ENCODE measurements at places on chromosomes 7 and 10.

DNA sequence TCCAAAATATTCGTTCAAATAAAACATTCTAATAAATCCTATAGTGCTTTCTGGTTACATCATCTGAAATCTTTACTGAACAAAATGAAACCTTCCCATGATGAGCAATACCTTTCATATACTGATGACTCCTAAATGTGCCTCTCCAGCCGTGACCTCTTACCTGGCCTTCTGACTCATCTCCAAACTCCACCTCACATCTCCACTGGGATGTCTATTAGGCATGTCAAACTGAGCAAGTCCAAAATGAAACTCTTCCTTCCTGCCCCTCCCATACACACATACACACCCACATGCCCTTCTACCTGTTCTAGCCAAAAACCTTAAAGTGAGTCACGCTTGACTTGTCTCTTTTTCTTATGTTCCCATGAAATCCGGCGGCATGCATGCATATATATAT, 22.9 kb downstream of the GSAP start:
- DNase-seq, result no peak

DNA sequence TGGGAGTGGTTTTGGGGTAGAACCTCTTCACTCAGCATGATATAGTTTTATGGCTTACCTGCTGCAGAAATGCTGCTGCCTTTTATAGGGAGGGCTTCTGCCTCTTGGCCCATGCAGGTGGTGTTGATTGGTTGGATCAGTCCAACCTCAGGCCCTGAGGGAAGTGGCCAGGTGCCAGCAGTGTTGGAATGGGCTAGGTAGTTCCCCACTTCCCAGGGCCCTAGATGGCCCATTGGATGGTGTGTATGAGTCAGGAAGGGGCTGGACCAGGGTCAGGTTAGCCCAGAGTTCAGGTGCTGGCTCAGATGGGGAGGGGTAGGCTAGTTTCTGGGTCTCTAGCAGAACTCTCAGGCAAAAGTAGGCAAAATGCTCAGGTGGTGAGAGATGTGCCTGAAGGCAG, 455.5 kb downstream of the CCSER2 start:
- DNase-seq, result no peak

GRCh38 chr7:3150027-3150426, 106.4 kb upstream of the CARD11 start:
- no peak for DNase-seq

- no peak for DNase-seq
Observed at GRCh38 chr7:92295391-92295790, 49.6 kb downstream of the ANKIB1 start.

GRCh38 chr7:33511778-33512177, 382.4 kb downstream of the BBS9 start:
- no peak for DNase-seq

- no peak for DNase-seq
Observed at GRCh38 chr7:36794689-36795088, 70.4 kb upstream of the AOAH start.

GRCh38 chr10:126433351-126433750, 45.1 kb upstream of the ADAM12 start:
- DNase-seq, result no peak

DNA sequence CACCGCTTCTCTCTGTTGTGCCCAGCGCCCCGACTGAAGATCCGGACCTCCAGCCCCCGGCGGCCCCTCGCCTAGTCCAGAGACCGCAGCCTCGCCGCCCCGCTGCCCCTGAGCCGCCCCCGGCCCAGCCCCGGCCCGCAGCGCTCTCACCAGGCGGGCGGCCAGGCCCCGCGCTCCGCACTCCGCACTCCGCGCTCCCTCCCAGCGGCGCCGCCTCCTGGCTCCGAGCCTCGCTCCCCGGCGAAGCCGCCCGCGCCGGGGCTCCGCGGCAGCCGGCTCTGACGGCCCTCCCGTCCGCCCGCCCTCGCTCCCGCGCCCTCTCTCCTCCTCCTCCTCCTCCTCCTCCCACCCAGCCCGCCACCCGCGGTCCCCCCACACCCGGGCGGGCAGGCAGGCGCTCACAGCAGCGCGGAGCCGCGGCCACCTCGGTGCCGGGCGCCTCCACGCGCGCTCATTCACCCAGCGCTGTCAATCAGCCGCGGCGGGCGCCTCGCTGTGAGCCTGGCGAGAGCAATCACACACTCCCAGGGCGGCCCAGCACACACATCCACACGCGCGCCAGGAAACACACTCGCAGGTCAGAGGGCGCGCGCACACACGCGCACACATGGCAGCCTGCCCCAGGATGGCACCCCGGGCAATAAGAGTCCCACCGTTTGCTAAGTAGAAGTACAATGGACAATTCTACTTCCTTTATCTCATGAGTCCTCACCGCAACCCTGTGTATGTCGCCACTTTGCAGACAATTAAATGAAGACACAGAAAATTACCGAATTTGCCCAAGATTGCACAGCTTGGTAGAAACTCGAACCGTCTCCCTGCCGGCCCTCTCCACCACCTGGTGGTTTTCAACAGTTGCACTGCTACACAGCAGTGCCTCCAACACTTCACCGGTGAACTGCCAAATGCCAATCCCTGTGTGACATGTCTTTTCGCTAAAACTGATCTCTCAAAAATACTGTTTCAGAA, at the start of gene PRRT4:
Gene PRRT4 (minus strand): TSS at position 280 of the 969 bp plus-strand sequence.
- peak; percentile 43 for DNase-seq

GRCh38 chr10:84829131-84829530, 500.7 kb downstream of the CCSER2 start:
- no peak for DNase-seq

DNA sequence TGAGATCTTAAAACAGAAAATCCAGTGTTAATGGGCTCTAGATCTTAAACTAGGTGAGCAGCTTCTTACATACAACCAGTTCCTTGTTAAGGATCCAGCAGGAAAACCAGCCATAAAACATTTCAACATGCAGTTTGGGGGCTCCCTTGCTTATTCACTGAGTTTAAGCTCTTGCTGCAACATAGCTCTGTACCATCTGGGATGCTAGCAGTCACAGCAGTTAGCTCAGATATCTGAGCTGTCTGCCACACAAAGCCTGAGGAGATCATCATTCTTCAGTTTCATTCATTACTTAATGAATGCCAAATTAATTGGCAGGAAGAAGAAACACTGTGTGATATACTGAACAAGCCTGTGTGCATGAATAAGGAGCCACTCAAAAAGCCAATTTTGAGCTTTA, 62.8 kb downstream of the PODXL start:
- DNase-seq, result no peak

- no peak for DNase-seq
Observed at GRCh38 chr7:121228779-121229178, 100.0 kb upstream of the WNT16 start.

- no peak for DNase-seq
Observed at GRCh38 chr10:65294329-65294728, 1631.5 kb upstream of the LRRTM3 start.

GRCh38 chr7:134887523-134887922, 98.8 kb upstream of the AGBL3 start:
- no peak for DNase-seq

- DNase-seq, result no peak
Observed at GRCh38 chr10:75062506-75063299, 48.8 kb upstream of the SAMD8 start.

GRCh38 chr10:103798511-103798910, 56.9 kb downstream of the SH3PXD2A start:
- DNase-seq, result peak; percentile 1

DNA sequence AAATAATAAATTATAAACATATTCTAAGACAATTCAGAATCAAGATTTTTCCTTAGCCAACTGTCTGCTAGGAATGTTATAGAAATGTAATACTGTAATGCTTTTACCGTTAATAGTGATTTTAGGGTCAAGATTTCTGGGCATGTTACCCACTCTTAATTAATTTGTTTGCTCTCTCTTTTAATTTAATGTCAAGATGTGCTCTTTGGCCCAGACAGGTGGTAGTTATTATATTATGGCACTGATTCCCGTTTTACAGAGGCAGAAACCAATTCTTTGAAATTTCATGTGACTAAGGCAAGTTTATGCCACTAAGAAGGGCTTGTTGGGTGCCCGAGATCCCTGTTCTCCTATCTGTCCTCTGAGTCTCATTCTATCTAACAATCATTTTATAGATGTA, 959 bp upstream of the FAM107B start:
- no peak for DNase-seq

GRCh38 chr10:33588974-33589600, 254.6 kb upstream of the NRP1 start:
- no peak for DNase-seq

DNA sequence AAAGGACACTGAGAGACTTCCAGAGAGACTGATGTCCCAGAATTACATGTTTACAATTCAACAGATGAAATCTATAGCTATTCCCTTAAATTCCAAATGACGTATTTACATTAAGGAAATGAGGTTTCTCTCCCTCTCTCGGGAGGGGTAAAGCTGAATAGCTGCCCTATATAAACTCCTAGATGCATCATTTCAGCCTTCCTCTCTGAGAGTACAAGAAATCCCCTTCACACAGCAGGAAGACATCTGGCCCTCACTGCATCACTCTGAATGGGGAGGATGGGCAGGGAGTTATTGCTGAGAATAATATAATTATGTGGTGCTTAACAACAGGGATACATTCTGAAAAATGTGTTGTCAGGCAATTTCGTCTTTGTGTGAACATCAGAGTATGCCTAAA, 11.0 kb downstream of the POT1 start:
- no peak for DNase-seq

DNA sequence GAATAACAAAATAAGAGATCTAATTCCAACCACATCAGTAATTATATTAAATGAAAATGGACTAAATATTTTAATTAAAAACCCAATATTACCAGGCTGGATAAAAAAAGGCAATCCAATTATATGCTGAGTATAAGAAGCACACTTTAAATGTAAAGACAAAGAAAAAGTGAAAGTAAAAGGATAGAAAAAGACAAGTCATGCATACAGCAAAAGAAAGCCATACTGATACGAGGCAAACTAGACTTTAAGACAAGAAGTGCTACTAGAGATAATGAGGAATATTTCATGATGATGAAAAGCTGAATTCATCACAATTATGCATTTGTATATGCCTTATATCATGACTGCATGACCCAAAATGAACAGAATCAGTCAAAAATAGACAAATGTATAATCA, 628.6 kb downstream of the PHTF2 start:
- DNase-seq, result no peak

DNA sequence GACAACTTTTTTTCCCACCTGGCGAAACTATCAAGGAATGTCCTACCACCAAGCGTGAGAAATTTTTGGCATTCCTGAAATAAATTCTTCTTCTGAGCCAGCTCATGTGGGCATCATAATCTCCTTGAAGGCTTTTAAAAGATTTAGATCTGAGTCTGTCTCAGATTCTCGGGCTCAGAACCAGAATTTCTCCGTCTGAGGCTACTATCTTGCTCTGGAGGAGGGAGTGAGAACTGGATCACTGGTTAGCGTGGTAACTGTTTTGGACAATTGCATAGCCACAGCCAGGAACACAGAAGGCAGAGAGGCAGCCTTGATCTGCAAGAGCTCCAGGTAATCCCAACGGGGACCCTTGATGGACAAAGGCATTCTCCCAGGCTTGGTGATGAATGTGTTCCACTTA, 1.0 kb upstream of the PLAC9 start:
- DNase-seq, result no peak

DNA sequence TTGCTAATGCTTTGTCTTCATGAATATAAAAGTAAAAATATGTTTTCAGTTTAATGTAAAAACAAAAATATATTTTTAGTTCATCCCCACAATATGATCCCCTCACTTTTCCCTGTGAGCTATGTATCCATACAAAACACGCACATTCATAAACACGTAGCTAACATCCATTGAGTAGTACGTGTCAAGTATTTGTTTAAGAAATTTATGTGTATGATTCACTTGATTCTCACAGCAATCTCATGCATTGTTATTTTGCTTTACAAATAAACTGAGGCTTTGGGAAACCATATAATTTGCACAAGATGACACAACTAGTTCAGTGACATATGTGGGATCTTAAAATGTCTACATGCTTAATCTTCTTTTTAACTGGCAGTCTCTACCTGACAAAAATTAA, 329.6 kb upstream of the SEMA3C start:
- no peak for DNase-seq

DNA sequence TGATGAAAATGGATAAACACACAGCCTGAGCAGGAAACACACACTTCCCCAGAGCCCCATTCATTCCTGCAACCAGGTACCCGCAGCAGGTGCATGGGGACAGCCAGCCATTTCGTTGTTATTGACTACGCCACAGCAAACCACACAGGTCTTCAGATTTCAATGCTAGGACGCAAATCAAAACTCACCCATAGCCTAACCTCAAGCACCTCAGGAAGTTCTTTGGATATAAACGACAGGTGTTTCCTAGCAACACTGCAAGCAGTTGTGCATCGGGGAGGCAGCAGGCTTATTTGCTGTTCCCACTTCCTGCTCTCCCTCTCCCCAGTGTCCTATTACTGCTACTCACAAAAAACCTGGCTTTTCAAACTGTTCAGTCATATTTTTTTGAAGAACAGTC, 176.5 kb upstream of the FRMD4A start:
- no peak for DNase-seq

- no peak for DNase-seq
Observed at GRCh38 chr7:41104631-41105030, 598.3 kb downstream of the INHBA start.

DNA sequence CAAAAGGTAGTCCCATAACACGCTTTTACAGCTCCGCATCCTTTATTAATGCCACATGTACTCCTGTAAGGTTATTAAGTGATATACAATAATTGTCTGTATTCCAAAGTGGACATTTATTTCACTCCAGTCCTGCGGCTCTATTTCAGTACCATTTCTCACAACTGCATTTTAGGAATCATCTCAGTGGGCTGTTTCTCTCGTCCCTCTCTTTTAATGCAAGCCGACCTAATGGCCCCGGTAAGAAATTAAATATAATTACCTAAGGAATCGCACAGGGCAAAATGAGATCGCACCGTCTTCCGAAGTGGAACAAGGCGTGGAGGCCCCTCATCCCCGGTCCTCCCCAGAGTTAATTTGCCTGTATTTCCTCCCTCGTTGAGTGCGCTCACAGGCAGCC, 216.5 kb downstream of the RAB11FIP2 start:
- DNase-seq, result no peak

- no peak for DNase-seq
Observed at GRCh38 chr7:129828989-129829736, 123.6 kb downstream of the UBE2H start.

All from left ventricle myocardium inferior (tissue), 1 donor.